HepG2 (cell line): ENCODE measurements at places on chromosomes 13 and 19. TPM values are rescaled to one million over a fixed set of nuclear protein-coding genes. Genes with fewer than 3 reads are reported as not detected.

ENOX1 gene
- not detected in 2 replicates for total RNA-seq

CPAMD8 gene
- 0.28 and 0.29 TPM in 2 replicates for total RNA-seq

- peaks cover 63% of the 10 kb centered on the region for H3K4me1 ChIP-seq
- no peak for DNase-seq
- no peaks in the 10 kb centered on the region for H3K36me3 ChIP-seq
- no peaks in the 10 kb centered on the region; the same call in 2 of the 3 replicates for H3K27me3 ChIP-seq
Observed at GRCh38 chr19:42280815-42281145, 11.7 kb downstream of the CIC start.

- H3K27me3 ChIP-seq: no peaks in the 10 kb centered on the region
- no peak overlapping the region for H3K27ac ChIP-seq
- H3K36me3 ChIP-seq: no peaks in the 10 kb centered on the region
Observed at GRCh38 chr13:78102121-78102677, 183.6 kb upstream of the EDNRB start.

DNA sequence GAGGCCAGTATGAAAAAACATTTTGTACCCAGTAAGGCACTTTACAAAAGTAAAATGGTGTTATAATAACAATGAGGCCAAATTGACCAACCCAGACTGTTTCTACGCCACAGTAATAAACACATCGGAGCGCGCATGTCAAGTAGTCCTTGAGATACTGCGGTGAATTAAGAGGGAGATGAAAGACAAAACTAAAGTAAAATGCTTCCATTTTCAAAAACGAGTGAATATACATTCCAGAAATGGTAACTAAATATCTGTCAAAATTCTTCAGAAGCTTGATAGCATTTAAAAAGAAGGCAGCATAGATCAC lies 19.0 kb downstream of the N4BP2L1 start:
- peaks cover 4% of the 10 kb centered on the region; the same call in 1 of the 3 replicates for H3K36me3 ChIP-seq
- no peak overlapping the region for H3K4me3 ChIP-seq
- H3K27ac ChIP-seq: peak overlapping the region; percentile 56
- peaks cover 26% of the 10 kb centered on the region for H3K4me1 ChIP-seq
- H3K27me3 ChIP-seq: no peaks in the 10 kb centered on the region
- DNase-seq: no peak

DNA sequence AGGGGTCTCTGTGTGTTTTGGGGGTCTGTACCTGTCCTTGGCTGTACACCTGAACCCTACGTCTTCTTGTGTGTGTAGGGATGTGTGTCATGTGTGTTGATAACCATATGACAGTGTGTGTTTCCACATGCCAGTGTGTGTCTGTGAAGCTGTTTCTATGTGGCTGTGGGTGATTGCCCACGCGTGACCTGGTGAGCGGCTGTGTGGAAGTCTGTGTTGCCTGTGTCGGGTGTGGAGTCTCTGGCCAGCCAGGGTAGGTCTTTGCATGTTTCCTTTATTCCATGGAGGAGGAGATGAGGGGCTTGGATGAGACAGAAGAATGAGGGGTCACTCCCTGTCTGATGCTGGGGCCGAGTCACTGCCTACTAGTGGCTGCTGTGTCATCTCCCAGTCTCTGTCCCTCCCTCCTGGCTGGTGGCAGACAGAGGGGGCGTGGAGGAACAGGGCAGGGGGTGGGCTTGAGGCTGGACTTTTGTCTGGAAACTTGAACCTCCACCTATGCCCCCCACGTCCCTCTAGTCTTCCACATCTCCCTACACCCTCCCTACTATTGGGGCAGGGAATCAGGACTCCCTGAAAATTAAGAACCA lies 2.8 kb upstream of the FOSB start:
- no peaks in the 10 kb centered on the region for H3K36me3 ChIP-seq
- peaks cover 7% of the 10 kb centered on the region; the same call in 1 of the 3 replicates for H3K27me3 ChIP-seq
- H3K27ac ChIP-seq: no peak overlapping the region
- peaks cover 33% of the 10 kb centered on the region for H3K4me1 ChIP-seq
